MCF 10A (cell line): ENCODE measurements at places on chromosomes 5 and 9. TPM values are rescaled to one million over a fixed set of nuclear protein-coding genes. Genes with fewer than 3 reads are reported as not detected.

DNA sequence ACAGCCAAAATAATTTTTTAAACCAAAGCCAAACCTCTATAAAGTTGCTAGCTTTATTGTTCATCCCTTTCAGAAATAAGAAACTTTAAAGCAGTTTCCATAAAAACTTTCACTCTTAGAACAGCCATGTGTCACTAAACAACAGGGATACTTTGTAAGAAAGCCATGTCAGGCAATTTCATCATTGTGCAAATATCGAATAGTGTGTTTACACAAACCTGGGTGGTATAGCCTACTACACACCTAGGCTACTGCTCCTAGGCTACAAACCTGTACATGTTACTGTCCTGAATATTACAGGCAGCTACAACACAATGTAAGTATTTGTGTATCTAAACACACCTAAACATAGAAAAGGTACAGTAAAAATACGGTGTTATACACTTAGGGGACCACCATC lies 59.9 kb downstream of the TLE1 start:
- DNase-seq = no peak

DNA sequence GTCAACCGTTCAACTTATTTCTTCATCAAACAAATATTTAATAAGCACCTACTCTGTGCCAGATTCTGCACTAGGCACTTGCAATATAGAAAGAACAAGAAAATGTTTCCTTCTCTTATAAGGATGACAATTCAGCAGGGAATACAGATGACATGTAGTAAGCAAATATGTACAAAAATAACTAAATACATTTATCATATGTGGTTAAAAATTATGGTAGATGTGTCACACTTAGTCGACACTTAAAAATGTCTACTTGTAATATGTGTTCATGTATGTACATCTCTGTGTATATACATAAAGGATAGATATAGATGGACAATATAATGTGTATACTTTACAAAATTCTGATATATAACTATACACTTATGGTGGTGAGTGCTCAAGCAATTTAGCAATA lies 417.0 kb upstream of the MEF2C start:
- DNase-seq = no peak

GRCh38 chr5:149727336-149728035 lies 2.6 kb upstream of the PPARGC1B start:
- DNase-seq = no peak

- no peak for DNase-seq
These were observed 38.3 kb downstream of the PIK3R1 start for GRCh38 chr5:68253624-68254585.

PCDHGB3 gene
- 0.33 and 0.56 TPM in 2 replicates for total RNA-seq

SERF1A gene
- 0.93 and 1.9 TPM in 2 replicates for total RNA-seq
